ENCODE measurements at places on chromosomes 7 and 10. TPM values are rescaled to one million over a fixed set of nuclear protein-coding genes. Genes with fewer than 3 reads are reported as not detected.

DLX5 gene
- total RNA-seq = not detected

NRP1 gene
- 9.1 TPM for total RNA-seq

EGR2 gene
- total RNA-seq = under 0.01 TPM

PNLIPRP1 gene
- total RNA-seq = not detected

RNF133 gene
- total RNA-seq = 1.1 TPM

Data from melanocyte of skin (primary cell).